ENCODE measurements at places on chromosomes 5 and 9.

DNA sequence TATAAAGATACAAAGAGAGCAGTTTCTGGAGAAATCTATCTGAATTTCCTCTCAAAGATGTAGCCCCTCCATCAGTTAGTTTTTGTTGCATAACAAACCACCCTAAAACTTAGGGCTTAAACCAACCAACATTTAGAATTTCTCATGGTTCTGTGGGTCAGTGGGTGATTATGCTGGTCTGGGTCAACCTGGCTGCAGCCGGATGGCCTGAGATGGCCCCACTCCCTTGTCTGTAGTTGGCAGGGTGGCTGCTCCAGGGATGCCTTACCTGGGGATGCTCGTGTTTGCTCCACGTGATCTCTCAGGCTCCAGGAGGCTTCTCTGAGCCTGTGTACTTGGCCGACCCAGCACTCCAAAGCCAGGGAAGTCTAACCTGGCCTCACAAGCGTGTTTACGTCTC, 139.3 kb downstream of the MVB12B start:
- no peak for DNase-seq

DNA sequence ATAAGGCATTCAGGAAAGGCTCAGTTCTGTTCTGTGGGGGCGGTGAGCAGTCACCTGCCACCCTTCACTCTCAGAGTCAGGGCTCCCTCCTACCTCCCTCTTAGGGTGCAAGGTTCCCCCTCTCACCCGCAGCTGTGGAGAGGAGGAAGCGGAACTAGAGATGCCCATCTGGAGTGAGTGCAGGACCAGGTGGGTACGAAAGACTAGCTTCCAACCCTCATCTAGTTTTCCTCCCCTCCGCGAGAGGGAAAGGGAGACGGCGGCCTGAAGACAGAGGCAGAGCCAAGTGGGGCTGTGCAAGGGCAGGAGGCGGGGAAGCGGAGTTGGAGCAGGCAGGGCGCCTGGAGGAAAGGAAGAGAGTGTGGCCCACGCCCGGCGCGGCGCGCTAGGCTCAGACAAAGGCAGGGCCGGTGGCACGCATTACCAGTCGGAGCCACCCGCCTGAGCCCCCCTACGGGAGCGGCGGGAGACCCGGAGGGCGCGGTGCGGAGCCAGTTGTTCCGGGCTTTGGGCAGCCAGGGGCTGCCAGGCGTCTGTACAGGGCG, 7.3 kb downstream of the PRR7 start:
- no peak for DNase-seq

DNA sequence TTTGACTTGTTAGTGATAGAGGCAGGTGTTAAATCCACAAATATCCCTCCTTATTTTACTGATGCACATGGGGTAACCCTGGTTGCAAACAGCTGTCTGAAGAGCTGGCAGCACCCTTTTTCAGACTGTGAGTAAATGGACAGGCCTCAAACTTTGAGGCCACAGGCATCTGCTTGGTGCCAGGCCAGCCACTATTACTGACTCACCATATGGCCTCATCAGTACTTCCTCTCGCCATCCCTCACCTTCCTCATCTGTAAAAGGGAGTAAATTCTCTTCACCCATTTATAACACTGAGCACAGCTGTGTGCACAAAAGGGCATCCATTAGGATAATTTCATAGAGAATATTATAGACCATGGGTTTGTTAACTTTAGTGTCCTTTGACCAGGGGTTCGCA, 11.9 kb upstream of the TNIP1 start:
- DNase-seq: no peak

DNA sequence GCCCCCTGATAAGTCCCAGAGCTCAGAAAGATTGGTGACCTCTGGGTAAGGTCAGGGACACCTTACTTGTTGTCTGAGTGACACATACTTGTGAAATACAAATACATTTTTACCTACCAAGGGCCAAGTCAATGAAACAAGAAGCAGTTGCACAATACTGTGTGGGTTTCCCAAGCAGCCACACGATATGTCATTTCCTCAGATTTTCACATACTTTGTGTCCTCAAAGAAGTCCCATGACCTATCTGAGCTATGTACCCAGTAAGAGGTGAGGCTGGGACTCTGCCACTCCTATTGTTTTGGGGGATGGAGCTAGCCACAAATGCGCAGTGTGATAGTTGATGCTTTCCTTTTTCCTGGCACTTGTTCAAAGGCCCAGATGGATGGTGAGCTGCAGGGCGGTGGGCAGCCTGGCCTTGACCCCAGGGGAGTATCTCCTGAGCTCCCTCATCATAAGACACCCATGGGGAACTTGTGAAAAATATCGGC, 4.8 kb upstream of the SLC25A51 start:
- no peak for DNase-seq

GRCh38 chr9:96758845-96759673, 18.8 kb downstream of the ZNF510 start:
- DNase-seq: no peak

DNA sequence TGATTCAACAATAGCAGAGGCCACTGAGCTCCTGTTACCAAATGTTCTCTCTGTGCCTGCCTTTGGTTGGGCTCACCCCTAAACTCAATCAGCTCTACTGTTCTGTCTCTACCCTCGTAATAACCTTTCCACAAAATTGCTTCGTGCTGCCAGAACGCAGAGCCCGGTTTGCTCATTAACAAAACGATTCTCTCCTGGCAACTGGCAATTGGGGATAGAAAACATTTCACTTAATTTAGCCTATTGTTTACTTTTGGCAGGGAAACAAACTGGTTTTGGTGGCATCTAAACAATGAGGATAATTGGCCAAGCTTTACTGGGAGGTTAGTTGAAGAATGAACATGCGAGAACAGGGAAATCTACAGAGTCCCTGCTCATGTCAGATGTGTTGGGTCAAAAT, 56.6 kb downstream of the SLC28A3 start:
- no peak for DNase-seq

GRCh38 chr9:137176302-137177182, 4.7 kb upstream of the TMEM210 start:
- no peak for DNase-seq

DNA sequence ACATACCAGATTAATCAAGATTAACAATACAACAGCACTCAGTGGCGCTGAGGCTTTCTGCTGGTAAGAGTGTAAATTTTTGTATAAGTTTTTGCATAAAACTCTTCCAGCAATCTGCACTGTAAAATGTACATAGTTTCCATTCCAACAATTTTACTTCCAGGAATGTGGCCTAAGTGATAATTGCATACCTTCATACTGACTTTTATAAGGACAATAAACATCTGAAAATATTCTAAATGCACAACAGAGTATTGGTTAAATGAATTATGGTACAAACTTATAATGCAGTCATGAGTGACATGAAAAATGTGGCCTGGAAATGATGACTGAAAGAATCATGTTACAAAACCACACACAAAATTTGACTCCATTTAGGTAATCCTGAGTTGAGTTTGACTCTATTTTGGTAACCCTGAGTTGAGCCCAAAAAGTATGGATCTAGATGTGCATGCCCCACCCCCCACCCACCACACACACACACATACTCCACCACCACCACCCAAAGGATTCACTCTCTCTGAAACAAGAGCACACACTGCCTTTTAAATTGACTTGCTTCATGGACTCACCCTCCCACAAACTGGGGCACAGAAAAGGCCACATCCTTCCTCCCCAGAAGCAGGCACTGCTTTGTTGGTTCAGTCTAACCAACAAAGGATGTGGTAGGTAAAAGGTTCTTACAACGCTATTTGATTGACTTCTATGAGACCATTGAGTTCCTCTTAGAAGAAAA, 137.6 kb downstream of the SUSD1 start:
- DNase-seq: peak; percentile 49

DNA sequence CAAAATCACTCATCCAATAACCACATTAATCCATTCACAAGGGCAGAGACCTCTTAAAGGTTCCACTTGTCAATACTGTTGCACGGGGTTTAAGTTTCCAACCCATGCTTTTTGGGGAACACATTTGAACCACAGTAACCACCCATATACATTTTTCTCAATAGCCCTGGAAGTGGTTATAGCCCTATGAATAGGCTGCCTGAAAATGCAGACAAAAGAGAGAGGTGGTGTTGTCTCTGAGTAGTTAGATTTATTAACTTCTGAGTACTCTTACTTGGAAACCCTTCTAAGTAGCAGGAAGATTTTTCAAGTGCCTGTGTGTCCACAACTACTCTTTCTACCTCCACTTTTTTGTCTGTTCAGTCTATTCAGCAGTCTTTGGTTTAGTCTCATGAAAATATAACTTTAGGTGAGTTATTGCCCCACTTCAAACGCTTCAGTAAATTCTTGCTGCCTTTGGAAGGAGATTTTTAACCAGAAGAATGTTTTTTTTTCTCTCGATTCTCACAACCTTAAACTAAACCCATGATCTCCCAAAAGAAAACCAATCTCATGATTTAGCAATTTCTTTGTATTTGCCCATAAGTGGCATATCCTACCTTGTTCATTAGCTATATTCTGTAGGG, 42.6 kb downstream of the ARHGEF28 start:
- DNase-seq: no peak

DNA sequence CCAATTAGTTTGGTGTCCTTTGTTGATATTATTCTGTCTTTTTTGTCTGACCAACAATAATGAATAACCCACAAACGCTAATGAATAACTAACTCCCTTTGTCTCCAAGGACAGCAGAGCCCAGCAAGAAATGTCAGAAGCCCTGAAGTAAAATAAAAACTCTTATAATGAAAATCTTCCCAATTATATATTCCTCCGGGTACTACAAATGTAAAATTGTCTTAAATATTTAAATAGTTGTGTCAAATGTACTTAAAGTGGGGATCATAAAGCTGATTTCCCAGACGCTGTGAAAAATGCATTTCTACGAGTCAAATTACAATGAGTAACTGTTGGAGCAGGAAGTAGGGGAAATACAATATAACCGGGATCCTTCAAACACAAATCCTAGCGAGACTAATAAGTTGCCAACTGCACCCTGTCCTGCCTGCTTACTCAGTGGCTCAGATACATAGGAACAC, 22.3 kb downstream of the GLIS3 start:
- DNase-seq: no peak

GRCh38 chr5:84685121-84685894, 300.6 kb upstream of the EDIL3 start:
- no peak for DNase-seq

DNA sequence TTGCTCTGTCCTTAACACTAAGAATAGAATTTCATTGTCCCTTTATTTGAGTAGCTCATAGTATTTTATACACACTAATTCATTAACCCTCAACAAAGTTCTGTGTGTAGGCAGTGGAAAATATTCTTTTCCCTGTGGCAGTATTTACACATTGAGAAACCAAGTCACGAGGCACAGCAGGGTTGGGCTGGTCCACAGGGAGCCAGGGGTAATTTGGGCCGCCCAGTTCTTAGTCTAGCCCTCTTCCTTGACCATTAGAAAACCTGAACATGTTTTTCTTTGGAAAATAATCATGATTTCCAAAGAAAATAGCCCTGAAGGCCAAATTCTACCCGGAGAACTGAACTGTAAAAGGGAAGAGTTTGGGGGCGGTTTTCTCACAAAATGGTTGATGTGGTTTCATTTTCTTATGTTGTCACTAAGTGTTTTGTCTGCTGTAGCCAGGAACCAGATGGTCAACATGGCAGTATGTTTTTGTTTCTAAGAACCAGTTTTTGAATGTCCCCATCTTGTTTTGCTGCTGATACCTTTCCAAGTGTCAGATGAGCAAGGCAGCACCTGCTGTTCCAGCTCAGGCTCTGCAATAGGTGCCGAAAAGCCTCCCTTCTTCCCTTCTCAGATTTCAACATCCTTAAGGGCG, 29.6 kb downstream of the ARHGEF28 start:
- DNase-seq: no peak

DNA sequence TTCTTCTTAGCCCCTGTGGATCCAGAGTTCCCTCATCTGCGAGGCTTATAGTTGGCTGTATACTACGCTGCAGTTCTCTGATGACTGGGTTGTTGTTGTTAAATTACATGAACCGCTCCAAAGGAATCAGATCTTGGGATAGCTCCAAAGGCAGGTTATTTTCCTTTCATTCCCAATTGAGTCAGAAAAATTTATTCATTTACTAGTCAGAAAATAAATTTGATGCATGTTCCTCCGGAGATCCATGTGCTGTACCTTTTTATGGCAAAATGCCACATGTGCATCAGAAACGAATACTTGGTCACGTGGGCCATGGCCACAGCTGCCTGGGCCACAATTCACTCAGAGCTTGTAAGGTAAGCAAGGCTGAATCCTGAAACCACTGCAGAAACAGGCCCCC, 304.0 kb downstream of the NR2F1-AS1 start:
- no peak for DNase-seq

GRCh38 chr9:112933696-112934095, 43.0 kb upstream of the SLC46A2 start:
- no peak for DNase-seq

DNA sequence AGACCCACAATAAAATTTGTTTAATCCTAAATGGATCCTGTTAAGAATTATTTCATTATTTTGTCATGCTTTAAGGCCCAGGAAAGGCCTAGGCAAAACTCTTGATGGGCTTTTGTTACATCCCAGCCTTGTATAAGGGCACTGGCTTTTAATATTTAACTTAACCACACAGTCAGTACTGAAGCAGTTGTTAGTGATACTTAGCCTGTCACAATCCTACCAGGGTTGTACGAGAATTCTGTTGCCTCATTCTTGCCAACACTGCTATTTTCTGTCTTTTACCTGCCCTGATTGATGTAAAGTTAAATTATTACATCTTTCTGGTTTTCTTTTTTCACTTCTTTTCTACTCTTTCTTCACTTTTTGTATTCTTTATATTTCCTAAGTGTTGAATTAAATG, 10.9 kb downstream of the ZNF169 start:
- no peak for DNase-seq

DNA sequence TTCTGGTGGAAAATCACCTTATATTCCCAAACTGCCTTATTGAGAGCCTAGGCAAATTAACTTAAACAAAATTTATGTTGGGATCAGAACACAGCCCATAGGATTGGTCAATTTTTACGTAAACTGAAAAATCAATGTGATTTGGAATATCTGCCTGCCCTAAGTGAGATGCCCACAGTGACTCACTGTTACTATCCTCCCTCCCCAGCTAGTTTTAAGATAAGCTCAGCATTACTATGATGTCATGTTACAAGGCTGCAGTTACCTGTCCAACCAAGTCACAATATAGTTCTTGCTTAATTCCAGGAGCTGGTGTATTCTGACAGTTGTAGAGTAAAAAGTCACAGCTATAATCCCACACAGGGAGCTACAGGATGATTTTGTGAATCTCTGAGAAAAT, 23.1 kb downstream of the SKP1 start:
- no peak for DNase-seq

- no peak for DNase-seq
These were observed 81.4 kb downstream of the CD180 start for GRCh38 chr5:67115246-67115645.

GRCh38 chr5:27325513-27325912, 287.1 kb upstream of the CDH9 start:
- no peak for DNase-seq

- peak; percentile 21 for DNase-seq
These were observed 753 bp downstream of the ARHGAP26 start for GRCh38 chr5:142770650-142771609.

GRCh38 chr5:34529581-34530331, 126.4 kb upstream of the RAI14 start:
- no peak for DNase-seq

GRCh38 chr5:5658226-5658625, 235.7 kb downstream of the ICE1 start:
- no peak for DNase-seq

Data from stimulated activated CD8-positive, alpha-beta memory T cell treated with anti-CD3 and anti-CD28 coated beads, Interleukin-7, amount 100 ng/mL, for 4 hours (primary cell).